ENCODE measurements at places on chromosomes 4 and X. TPM values are rescaled to one million over a fixed set of nuclear protein-coding genes. Genes with fewer than 3 reads are reported as not detected.

The ABCB7 gene
- total RNA-seq, result 16.8 TPM

DNA sequence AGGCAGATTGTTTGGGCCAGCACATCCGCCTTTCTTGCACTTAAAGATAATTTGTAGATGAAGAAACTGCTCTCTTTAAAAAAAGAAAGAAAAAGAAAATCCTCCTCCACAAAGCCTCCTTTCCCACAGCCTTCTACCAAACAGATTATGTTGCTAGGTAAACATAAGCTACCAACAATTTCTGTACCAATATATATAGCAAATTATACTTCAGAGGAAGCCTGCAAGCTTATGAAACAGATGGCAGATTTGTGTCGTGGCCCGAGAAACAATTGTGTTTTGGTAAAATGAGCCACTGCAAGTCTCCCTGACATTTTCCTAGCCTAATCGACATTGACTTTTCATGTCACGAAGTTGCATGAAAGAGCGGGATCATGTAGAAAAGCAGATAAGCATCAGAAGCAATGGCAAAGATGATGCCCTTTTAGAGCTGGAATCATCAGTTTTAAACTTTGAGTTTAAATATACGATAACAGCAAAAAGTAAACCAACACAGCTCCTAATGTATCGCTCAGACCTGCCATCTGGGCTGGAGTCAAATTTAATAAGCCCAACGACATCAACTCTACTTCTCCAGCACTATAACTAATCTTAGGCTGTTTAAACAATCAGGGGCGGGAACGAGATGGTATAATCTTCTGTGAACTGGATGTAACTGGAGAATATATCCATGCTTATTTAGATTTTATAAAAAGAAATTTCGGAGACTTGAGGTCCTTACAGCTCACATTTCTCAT is 94.9 kb upstream of the PLAC1 start:
- DNase-seq, result no peak
- H3K36me3 ChIP-seq, result no peaks in the 10 kb centered on the region
- H3K27ac ChIP-seq, result no peak overlapping the region
- H3K4me3 ChIP-seq, result no peak overlapping the region
- no peaks in the 10 kb centered on the region for H3K4me1 ChIP-seq

The ITIH6 gene
- not detected for total RNA-seq

The HTN1 gene
- total RNA-seq, result not detected

The YY2 gene
- total RNA-seq, result 4.7 TPM

- H3K27me3 ChIP-seq, result no peaks in the 10 kb centered on the region
- H3K4me3 ChIP-seq, result no peak overlapping the region
Observed at GRCh38 chrX:23766650-23767551, 16.1 kb upstream of the SAT1 start.

The MORF4L2 gene
- 438 TPM for total RNA-seq

DNA sequence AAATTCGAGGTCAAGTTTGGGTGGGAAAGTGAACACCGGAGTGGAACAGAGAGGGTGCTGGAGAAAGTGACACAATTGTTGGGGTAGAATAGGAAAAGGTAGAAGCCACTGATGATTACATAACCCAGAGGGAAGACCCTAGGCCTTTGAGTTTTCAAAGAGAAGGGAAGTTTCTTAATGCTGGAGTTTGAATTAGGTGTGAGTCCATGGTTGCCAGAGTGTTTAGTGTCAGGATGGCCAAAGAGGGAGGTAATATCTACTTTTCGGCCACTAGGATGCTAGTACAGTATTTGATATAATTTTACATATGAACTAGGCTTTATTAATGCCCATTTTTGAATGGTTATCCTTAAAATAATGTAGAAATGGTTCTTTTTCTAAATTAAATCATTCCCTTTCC is 5.4 kb downstream of the BCORL1 start:
- H3K4me1 ChIP-seq, result peaks cover 12% of the 10 kb centered on the region
- H3K27me3 ChIP-seq, result no peaks in the 10 kb centered on the region
- H3K36me3 ChIP-seq, result no peaks in the 10 kb centered on the region
- no peak for DNase-seq

GRCh38 chrX:72057331-72057730 is 74.4 kb downstream of the RTL5 start:
- H3K27ac ChIP-seq, result no peak overlapping the region
- no peaks in the 10 kb centered on the region for H3K4me1 ChIP-seq
- H3K36me3 ChIP-seq, result no peaks in the 10 kb centered on the region
- H3K4me3 ChIP-seq, result no peak overlapping the region
- DNase-seq, result no peak

The PLAC1 gene
- total RNA-seq, result not detected

- DNase-seq, result no peak
- H3K27ac ChIP-seq, result peak overlapping the region; percentile 89
Observed at GRCh38 chr4:37667197-37668100, 18.7 kb downstream of the RELL1 start.

DNA sequence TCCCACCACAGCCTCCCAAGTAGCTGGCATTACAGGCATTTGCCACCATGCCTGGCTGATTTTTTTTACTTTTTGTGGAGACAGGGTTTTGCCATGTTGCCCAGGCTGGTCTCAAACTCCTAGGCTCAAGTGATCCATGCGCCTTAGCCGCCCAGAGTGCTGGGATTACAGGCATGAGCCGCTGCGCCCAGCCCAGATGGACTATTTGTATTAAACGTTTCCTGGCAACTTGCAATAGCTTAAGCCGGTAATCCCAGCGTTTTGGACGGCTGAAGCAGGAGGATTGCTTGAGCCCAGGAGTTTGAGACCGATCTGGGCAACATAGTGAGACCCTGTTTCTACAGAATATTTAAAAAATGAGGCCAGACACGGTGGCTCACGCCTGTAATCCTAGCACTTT is 18.4 kb downstream of the UBE2K start:
- H3K27ac ChIP-seq, result no peak overlapping the region
- H3K36me3 ChIP-seq, result peaks cover 14% of the 10 kb centered on the region
- no peak for DNase-seq
- peaks cover 9% of the 10 kb centered on the region for H3K4me1 ChIP-seq

- no peaks in the 10 kb centered on the region for H3K36me3 ChIP-seq
- no peaks in the 10 kb centered on the region for H3K27me3 ChIP-seq
- H3K4me3 ChIP-seq, result no peak overlapping the region
- H3K4me1 ChIP-seq, result no peaks in the 10 kb centered on the region
- no peak overlapping the region for H3K27ac ChIP-seq
- DNase-seq, result no peak
Observed at GRCh38 chrX:122817321-122817955, 366.6 kb upstream of the GRIA3 start.

DNA sequence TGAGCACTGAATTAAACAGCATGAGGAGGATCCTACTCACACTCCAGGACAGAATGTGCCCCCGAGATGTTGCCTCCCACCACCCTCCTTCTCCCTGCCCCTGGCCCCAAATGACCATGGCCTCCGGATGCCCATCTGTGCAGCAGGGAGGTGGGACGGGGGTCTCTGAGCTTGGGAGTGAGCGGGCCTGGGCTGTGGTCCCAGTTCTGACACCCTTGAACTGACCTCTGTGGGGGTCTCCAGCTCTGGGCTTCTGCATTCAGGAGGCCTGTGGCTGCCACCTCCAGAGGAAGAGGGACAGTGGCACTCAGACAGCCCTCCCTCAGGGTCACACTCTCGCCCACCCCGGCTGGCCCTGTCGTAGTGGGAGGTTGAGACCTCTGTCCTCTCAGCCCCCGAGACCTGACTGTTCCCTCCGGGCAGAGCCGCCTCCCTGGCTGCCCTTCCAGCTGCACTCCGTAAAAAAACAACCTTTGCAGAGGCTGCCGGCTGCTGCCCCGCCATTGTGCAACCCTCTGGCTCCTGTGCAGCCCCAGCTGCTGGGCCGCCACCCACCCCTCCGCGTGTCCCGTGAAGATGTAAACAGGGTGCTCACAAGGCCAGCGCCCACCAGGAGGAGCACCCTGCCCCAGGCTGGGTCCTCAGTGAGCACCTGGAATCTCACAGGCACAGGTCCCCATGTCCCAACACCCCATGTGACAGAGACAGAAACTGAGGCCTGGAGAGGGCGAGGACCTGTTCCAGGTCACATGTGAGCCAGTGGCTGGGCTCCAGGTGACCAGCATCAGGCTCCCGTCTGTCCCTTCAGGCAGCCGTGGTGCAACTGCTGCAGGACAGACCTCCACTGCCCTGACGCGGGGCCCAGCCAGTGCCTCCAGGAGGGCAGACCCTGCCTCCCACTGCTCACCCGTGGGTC is 39.6 kb downstream of the HTRA3 start:
- H3K27me3 ChIP-seq, result peaks cover 31% of the 10 kb centered on the region
- DNase-seq, result no peak
- H3K4me1 ChIP-seq, result no peaks in the 10 kb centered on the region
- H3K36me3 ChIP-seq, result peaks cover 4% of the 10 kb centered on the region
- no peak overlapping the region for H3K27ac ChIP-seq

DNA sequence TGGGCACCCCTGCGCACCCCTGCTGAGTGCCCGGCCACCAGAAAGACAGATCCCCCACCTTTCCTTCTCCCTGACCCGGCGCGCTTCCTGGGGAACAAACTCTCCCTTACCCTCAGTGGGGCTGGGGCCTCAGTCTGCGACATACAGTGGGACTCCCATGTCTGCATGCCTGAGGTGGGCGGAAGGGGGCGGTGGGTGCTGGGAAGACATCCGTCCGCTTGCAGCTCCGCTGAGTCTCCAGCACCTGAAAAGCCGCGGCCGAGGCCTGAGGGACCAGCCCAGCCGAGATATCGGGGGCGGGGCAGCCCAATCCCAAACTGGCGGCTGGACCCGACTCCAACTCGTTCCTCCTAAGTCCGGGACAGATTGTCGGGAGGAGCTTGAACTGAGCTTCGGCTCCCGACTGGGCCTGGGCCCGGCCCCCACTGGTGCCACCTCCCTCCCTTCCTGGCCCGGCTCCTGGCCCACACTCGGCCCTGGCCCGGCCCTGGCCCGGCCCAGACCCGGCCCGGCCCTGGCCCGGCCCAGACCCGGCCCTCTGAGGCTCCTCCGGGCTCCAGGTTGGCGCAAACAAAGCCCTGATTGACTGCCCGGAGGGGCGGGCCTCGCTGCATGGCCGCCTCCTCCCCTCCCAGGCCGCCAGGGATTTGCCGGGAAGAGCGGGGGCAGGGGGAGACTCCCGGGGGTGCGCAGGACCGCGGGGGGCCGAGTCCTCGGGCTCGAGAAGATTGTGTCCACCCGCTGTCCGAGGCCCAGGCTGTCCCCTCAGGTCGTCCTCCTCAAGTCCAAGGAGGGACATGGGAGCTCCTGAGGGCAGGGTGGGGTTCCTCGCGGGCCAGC is 877 bp upstream of the SLC16A2 start:
- H3K4me3 ChIP-seq, result peak overlapping the region; percentile 72
- H3K4me1 ChIP-seq, result no peaks in the 10 kb centered on the region
- H3K36me3 ChIP-seq, result peaks cover 16% of the 10 kb centered on the region

DNA sequence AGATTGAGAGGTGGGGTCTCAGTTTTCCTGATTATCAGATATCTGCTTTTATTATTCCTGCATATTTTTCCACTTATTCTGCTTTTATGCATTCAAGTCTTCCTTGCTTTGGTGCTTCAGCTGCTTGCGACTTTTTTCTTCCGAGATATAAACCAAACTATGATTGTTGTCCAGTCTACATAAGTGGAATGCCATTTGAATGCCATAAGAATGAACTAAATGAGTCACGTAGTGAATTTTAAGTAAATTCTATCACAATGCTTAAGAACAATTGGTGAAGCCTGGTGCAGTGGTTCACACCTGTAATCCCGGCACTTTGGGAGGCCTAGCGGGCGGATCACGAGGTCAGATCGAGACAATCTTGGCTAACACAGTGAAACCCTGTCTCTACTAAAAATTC is 189.1 kb downstream of the PCDH18 start:
- no peak for DNase-seq
- no peaks in the 10 kb centered on the region for H3K36me3 ChIP-seq
- H3K27ac ChIP-seq, result no peak overlapping the region
- H3K4me1 ChIP-seq, result no peaks in the 10 kb centered on the region

DNA sequence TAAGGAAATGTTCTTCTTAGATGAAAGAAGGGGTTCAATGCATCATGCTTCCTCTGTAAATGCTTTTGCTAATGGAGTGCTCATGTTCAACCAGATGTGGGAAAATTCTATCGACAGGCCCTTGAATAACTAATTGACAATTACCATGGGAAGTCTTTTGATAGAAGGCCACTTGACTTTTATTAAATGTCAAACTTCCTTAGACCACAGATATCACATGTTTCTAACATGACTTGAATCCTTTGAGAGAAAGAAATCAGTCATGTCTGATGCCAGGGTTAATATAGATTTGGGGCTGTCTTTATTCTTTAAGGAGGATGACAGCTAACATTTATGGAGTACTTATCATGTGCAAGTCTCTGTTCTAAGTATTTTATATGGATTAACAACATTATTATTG is 280.1 kb downstream of the DCHS2 start:
- H3K27me3 ChIP-seq, result no peaks in the 10 kb centered on the region
- H3K27ac ChIP-seq, result no peak overlapping the region
- H3K4me1 ChIP-seq, result no peaks in the 10 kb centered on the region

DNA sequence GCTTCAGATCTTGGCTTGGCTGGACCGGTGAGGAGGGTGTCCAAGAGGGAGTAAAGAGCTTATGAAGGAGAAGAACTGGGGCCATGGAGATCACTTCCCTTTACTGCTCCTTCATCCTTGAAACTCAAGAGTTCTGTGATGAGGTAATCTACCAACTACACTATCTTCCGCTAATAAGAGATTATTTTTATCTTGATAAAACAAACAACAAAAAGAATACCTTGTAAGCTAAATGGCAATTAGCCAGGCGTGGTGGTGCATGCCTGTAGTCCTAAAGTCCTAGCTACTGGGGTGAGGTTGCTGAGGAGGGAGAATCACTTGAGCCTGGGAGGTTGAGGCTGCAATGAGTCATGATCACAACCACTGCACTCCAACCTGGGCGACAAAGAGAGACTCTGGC is 47.4 kb downstream of the HAUS3 start:
- no peak for DNase-seq
- H3K27ac ChIP-seq, result no peak overlapping the region
- H3K4me3 ChIP-seq, result no peak overlapping the region
- no peaks in the 10 kb centered on the region for H3K4me1 ChIP-seq
- H3K36me3 ChIP-seq, result no peaks in the 10 kb centered on the region
- no peaks in the 10 kb centered on the region for H3K27me3 ChIP-seq

The TMA16 gene
- 34.5 TPM for total RNA-seq

DNA sequence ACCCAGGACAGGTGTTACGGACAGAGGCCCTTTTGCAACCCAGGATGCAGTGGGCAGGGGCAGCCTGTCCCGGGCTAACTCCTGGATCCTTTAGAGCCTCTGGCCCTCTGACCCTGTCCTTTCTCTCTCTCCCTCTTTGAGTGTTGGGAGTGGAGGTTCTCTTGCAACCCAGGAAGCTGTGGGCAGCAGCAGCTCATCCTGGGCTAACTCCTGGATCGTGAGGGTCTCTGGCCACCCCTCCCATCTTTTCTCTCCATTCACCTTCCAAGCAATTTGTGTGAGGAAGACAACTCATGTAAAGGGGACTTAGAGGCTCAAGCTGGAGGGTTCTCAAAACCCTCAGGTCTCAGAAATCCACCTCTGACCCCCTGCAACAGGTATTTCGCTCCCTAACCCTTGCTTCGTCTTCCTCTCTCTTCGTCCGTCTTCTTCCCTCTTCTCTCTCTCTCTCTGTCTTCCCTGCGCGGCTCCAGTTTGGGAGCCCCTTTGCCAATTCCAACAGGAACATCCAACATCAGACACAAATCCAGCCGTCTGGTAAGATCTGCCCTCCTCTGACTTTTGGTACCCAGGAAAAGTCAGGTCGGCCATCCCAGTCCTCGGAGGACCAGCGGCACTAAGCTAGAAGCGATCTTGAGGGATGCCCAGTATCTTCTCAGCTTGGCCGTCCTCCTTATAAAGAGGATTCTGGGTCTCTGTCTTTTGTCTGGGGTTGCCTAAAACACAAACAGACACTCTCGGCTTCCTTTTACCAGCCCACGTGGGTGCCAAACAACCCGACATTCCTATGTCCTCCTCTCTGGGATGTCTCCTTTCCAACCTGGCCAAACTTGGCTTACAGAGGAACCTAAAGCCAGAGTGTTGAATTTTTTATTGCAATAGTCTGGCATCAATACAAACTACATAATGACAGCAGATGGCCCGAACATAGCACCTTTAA is 7.9 kb downstream of the ASMTL start:
- no peak overlapping the region for H3K27ac ChIP-seq
- H3K4me3 ChIP-seq, result no peak overlapping the region
- no peaks in the 10 kb centered on the region for H3K27me3 ChIP-seq
- no peak for DNase-seq

Measured in Calu3 (cell line).